M059J (cell line): ENCODE measurements at places on chromosomes 16 and 17.

DNA sequence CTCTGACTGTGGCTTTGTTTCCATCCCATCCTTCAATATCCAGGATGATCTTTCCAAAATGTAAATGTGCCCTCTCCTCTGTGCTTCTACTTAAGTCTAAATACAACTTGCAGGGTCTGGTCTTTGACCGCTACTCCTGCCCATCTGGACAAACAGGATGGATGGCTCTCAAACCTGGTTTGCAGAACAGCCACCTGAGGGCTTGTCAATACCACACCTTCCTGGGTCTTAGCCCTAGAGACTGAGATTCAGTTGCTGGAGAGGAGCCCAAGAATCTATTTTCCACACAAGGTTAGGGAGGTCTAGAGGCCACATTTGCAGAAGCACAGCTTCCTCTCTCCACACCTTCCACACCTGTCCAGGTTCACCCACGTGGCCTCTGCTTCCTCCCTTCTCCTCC, 1.9 kb upstream of the GRB7 start:
- no peak for DNase-seq

DNA sequence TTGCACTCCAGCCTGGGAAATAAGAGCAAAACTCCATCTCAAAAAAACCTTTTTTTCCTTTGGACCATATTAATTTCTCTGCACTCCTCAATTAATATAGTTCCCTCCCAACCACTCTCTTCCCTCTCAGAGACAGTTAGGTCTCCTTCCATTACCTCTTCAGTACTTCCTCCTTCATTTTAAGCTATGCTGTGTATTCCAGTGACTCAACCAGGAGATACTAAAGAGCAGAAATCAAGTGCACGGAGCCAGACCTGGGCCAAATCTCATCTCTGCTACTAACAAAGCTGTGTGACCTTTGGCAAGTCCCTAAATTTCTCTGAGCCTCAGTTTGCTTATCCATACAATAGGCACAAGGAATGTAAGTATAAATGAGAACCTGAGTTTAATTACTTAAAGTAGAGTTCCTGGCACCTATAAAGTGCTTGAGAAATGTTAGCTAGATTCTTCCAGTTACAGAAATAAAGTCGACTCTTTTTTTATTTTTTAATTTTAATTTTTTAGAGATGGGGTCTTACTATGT, 8.5 kb downstream of the PECAM1 start:
- DNase-seq = no peak

DNA sequence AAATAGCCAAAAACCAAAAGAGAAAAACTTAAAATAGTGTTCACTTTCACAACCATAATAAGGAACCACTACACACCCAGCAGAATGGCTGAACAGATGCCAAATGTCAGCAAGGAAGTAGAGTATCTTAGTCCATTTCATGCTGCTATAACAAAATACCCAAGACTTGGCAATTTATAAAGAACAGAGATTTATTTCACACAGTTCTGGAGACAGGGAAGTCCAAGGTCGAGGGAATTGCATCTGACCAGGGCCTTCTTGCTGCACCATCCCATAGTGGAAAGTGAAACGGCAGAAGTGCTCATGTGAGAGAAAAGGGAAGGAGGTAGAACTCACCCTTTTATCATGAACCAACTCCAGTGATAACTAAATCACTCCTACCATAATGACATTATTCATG, 33.8 kb upstream of the CCL22 start:
- DNase-seq = no peak

GRCh38 chr16:72858665-72859493, 189.0 kb downstream of the ZFHX3 start:
- DNase-seq = no peak

DNA sequence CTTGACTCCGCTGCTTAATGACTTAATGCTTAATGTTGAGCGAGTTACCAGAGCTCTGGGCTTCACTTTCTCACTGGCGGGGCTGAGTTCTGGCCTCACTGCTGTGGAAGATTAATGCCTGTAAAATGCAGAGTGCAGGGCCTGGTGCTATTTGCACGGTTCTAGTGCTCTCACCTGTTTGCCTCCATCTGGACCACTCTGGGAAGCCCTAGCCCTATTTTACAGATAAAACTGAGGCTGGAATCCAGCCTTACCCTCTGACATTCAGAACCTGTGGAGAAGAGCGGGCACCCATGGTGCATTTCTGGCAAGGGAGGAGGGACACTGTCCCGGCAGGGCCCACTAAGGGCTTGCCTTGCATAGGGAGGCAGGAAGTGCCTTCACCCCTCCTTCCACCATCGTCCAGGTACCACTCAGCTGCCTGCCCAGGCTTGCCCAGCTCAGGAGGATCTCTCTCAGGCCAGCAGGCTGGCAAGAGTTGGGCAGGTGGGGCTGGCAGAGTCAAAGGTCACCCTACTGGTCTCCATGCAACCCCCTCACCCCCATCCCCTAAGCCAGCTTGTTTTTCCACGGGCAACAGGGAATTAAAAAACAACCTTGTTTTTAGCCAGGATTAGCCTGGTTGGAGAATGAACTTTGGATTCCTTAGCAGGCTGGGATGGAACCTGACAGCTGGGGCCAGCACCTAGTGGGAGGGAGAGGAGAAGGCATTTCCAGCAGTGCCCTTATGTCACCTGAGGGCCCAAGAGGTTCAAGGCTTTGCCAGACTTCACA, 4.1 kb upstream of the UBALD1 start:
- DNase-seq = no peak

- no peak for DNase-seq
These were observed 20.9 kb downstream of the HSD17B2 start for GRCh38 chr16:82055728-82056549.
